ENCODE measurements at places on chromosomes 2 and 18. TPM values are rescaled to one million over a fixed set of nuclear protein-coding genes. Genes with fewer than 3 reads are reported as not detected.

Gene CCDC148
- total RNA-seq: 3.1 TPM

- no peak for DNase-seq
- H3K36me3 ChIP-seq: no peaks in the 10 kb centered on the region
- H3K4me1 ChIP-seq: peaks cover 8% of the 10 kb centered on the region
Measured at GRCh38 chr2:228374741-228375140, 193.3 kb upstream of the SPHKAP start.

Gene RAD51AP2
- 0.18 TPM for total RNA-seq

- no peak overlapping the region for H3K4me3 ChIP-seq
- no peak for DNase-seq
- no peaks in the 10 kb centered on the region for H3K4me1 ChIP-seq
- peaks cover 9% of the 10 kb centered on the region for H3K27me3 ChIP-seq
- H3K27ac ChIP-seq: no peak overlapping the region
Measured at GRCh38 chr2:81136296-81136695, 831.7 kb upstream of the LRRTM1 start.

- no peak for DNase-seq
- no peak overlapping the region for H3K4me3 ChIP-seq
- no peak overlapping the region for H3K27ac ChIP-seq
- peaks cover 7% of the 10 kb centered on the region for H3K4me1 ChIP-seq
- peaks cover 11% of the 10 kb centered on the region for H3K36me3 ChIP-seq
- H3K27me3 ChIP-seq: no peaks in the 10 kb centered on the region
Measured at GRCh38 chr2:216950547-216950946, 90.7 kb upstream of the TNP1 start.

- no peak overlapping the region for H3K27ac ChIP-seq
- H3K4me1 ChIP-seq: peaks cover 11% of the 10 kb centered on the region
- peaks cover 10% of the 10 kb centered on the region for H3K36me3 ChIP-seq
- DNase-seq: no peak
- H3K4me3 ChIP-seq: no peak overlapping the region
Measured at GRCh38 chr2:175792881-175793280, 209.2 kb downstream of the LNPK start.

Gene LCT
- not detected for total RNA-seq

DNA sequence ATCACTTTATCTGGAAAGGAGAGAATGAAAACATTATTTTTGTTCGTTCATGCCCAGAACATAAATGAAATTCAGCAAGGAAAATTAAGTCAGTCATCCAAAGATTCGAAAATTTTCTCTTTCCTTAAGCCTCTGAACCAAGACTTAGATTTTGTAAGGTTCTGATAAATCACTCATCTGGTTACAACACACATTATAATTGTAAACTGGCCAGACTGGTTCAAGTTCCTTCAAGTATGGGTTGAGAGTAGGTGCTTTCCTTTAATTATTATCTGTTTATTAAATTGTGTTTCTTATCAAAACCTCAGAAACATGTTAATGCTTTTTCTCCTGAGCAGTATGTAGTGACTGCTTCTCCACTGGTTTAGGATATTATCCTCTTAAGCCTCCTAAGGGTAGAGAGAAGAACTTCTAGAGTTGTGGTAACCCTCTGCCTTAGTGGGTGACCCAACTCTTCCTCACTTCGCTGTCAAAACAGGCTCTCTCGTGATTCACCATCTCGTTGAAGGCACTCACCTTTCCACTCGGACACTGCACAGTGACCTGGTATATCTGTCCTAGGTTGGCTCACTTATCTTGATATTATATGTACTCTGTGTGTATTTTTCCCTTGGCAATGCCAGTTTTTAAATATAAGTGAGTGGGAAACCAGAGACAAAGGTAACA, 325.9 kb downstream of the PAX3 start:
- H3K27me3 ChIP-seq: peaks cover 22% of the 10 kb centered on the region
- no peaks in the 10 kb centered on the region for H3K36me3 ChIP-seq
- no peak overlapping the region for H3K27ac ChIP-seq
- peaks cover 6% of the 10 kb centered on the region for H3K4me1 ChIP-seq
- H3K4me3 ChIP-seq: no peak overlapping the region
- no peak for DNase-seq

- DNase-seq: no peak
- H3K27me3 ChIP-seq: peaks cover 35% of the 10 kb centered on the region
- H3K36me3 ChIP-seq: no peaks in the 10 kb centered on the region
- H3K4me1 ChIP-seq: peaks cover 7% of the 10 kb centered on the region
Measured at GRCh38 chr18:34159691-34160185, 65.0 kb downstream of the NOL4 start.
